HEK293T (cell line): ENCODE measurements at places on chromosomes 2 and 18.

GRCh38 chr2:73020657-73021370 is 50.7 kb downstream of the SFXN5 start:
- DNase-seq = no peak

- no peak for DNase-seq
Observed at GRCh38 chr18:10525371-10525691, 496 bp upstream of the NAPG start.

DNA sequence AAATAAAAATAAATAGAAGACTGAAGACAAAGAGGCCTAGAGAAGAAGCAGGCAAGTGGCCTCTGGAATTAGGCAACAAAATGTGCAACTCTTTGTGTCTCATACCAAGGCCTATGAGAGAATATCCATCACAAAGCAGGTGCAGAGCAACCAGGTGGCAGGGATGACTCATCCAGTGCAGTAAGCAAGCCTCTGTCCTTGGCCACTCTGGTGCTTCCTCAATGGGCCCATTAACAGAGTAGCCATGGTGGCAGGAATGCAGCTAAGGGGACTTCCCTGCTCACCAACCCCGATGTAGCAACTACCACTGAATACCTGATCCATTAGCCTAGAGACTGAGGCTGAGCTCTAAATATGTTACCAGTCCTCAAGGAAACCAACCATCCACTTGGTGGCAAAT is 11.0 kb upstream of the EPG5 start:
- no peak for DNase-seq

GRCh38 chr2:204018717-204019116 is 82.2 kb downstream of the ICOS start:
- DNase-seq = no peak

DNA sequence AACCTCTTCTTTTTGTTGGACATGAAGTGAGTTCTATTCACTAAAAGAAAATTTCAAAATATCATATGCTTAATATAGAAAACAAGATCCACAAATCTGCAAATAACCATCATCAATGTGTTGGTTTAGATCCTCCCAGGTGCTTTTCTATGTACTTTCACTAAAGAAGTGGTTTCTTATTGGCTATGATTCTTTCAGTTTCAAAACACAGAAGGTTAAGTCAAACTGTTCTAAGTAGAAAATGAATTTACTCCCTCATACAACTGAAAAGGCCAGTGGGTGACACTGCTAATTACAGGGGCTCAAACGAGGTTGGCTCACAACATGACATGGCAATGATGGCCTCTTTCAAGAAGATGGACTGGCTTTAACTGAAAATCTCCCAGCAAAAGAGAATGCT is 111.7 kb downstream of the GALR1 start:
- DNase-seq = no peak

DNA sequence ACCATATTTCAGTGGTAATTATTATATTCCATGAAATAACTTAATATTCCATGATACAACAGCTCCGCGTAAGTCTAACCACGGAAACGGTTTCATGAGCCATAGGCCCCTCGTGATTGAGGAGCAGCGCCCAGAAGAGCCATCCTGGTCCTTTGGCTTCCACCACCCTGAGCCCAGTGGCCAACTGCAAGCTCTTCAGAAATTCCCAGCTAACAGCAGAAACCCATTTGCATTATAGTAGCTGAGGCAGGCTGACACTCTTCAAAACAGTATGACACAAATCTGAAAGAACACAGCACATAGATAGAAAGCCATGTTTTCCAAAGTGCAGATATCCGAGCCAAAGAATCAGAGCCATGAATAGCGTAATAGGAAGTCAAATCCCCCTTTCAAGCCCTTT is 120.9 kb upstream of the NFATC1 start:
- no peak for DNase-seq

- no peak for DNase-seq
Observed at GRCh38 chr18:75070625-75071483, 138.1 kb downstream of the PTGR3 start.

DNA sequence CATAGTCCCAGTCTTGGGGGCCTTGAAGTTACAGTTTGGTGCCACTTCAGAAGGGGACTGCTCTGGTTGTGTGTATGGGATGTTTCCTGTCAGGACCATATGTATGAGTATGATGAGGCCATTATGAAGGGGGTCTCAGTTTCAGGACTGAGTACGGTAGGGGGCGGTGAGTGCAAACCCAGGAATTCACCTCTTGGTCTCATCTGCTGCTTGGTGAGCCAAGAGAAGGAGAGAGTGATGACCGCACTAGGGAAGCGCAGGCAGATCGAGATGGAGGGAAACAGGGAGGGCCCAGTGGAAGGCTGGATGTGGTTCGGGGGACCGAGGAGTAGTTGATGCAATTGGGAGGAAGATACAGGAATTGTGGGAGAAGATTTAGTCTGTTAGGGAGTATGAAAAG is 28.5 kb downstream of the DCDC2C start:
- no peak for DNase-seq

- DNase-seq = no peak
Observed at GRCh38 chr2:20959252-20959651, 84.6 kb downstream of the APOB start.

GRCh38 chr2:18610651-18611050 is 21.3 kb upstream of the NT5C1B start:
- no peak for DNase-seq

- no peak for DNase-seq
Observed at GRCh38 chr18:22098563-22098989, 70.8 kb upstream of the GATA6 start.

DNA sequence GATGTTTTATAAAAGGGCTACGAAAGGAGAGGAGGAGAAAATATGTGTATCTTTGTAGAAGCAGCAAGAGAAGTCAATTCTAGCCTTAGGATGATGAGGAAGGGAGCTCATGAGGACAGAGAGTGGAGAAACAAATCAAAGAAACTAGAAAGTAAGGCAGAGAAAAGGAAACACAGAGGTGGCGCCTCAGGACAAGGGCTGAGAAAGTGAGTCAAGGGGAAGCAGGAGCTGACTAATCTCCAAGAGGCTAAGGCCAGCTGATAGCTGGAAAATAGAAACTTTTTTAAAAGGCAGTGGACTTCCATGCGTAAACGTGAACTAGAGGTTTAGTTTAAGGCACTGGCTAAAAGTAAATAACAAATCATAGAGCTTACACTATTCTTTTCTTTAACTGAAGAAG is 173.3 kb downstream of the ANKRD44 start:
- no peak for DNase-seq

DNA sequence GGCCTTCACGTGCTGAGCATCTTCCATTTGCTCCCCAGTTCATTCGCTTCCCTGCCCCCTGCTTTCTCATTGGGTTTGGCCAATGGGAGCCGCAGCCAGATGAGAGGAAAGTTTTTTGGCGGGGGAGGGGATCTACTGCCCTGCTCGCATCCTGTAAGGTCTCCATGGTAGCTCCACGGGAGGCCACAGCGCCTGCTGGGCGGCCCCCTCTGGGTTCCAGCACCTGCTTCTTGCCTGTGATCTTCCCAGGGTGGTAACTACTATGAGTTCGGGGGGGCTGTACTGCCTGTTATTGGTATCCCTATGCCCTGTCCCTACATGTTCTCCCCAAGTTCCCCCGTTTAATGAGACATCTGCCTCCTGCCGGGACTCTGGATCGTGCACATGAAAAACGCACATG is 57.2 kb downstream of the INPP5D start:
- no peak for DNase-seq

DNA sequence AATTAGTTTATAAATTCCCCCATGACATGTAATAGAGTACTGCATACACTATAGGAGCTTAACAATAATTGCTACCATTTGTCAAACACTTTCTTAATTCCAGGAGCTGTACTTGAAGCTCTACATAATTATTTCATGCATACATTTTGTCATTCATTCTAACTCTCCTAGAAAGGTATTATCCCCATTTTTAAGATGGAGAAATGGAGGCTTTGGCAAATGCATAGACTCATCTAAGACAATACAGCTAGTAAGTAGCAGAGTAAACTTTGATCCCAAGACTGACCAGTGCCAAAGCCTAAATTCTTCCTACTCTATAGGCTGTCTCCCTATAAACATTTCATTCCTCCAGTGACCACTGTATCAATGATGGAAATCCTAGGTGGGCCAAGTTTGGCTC is 42.6 kb upstream of the TMEM247 start:
- no peak for DNase-seq

DNA sequence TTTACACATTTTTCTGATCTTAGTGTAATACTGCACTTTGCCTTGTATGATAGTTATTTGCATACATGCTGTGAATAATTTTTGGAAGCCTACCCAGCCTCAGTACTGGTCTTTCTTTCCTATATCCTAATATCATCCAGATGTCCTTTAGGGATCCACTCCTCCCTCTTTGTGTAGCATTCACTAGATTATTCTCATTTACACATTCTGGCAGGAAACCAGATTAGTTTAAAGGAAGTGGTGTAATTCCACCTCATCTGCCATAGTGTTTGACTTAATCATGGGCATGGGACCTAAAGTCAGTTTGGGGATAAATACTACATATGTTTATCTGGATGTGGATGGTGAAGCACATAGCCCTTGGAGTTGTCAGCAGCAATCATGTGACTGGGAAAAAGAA is 444.9 kb upstream of the MAP2 start:
- no peak for DNase-seq

GRCh38 chr18:8536231-8536630 is 73.0 kb upstream of the RAB12 start:
- DNase-seq = no peak

DNA sequence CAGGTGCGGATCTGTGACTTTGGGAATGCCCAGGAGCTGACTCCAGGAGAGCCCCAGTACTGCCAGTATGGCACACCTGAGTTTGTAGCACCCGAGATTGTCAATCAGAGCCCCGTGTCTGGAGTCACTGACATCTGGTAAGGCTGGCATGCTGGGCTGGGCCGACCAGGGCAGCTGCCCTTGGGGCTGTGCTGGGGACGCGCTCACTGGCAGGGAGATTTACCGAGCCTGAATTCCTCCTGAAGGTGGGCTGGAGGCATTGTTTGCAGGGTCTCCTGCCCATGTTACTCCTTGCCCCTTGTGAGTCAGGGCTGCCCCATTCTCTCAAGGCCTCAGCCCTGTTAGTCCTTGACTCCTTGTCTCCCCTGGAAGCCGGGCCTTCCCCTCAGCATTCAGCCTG is 18.7 kb upstream of the GMPPA start:
- DNase-seq = no peak

DNA sequence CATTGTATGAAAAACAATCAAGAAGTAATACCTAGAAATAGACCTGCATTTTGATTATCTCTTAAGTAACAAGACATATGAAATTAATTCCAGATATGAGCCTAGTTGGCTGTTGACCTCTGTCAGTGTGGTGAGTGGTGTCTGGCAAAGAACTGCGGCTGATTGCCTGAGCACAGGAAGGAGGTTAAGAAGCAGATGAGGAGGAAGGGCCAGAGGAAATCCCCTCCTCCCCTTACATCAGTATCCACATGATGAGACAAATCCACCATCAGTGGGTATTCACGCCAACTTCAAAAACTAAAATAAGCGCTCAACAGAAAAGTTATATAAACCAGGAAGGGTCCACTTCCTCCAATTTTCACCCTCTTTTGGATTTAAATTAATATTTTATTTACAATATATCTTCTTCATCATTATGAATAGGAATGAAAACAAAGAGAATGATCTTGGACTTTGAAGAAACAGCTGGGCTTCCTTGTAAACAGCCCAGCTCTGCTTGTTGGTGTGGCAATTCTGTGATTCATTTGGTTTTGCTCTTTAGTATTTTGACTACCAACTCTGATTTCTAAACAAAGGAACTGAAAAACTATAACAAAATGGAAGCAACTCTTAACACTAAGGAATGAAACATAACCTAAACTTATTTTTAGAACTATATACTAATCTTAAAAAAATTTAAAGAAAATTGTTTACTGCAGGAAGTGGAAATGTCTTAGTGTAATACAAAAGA is 27.3 kb downstream of the RFTN2 start:
- DNase-seq = no peak

GRCh38 chr2:10241641-10242430 is 60.9 kb upstream of the HPCAL1 start:
- DNase-seq = no peak

DNA sequence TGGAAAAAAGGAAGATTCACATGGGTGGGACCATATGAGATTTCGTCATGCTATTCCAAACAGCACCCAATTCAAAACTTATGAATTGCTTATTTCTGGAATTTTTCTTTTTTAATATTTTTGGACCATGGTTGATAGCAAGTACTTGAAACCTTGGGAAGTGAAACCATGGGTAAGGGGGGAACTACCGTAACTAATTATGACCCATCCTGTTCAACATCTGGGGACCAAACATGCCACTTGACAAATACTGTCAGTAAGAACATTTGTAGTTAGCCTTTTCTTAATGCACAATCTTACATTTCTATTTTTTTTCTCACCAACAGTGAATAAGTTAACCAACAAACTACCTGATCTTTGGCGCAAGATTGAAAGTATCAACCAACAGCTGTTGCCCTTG is 105.7 kb upstream of the TTC39C start:
- no peak for DNase-seq

DNA sequence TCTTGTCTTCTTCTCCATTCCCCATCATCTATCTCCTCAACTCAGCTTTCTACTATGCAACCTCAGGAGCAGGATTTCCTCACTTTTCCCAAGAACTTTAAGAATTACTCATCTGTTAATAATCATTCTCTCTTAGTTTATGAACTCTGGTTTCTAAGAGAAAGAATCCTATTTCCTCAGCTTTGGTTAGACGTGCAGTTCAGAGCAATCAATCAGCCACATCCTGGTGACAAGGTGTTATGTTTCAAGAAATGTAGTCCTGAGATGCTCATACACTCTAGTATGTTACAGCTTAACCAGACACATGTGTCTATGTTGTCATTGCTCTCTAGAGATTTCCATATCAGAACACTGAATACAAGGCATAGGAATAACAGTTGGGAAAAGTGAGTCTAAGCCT is 277.9 kb downstream of the MBD2 start:
- no peak for DNase-seq

- DNase-seq = no peak
Observed at GRCh38 chr2:143728498-143728897, 599.3 kb downstream of the ARHGAP15 start.

- no peak for DNase-seq
Observed at GRCh38 chr2:102749938-102750337, 11.9 kb upstream of the TMEM182 start.

- DNase-seq = no peak
Observed at GRCh38 chr2:120761911-120762310, 26.2 kb downstream of the GLI2 start.

- DNase-seq = no peak
Observed at GRCh38 chr2:17792515-17792914, 23.7 kb upstream of the MSGN1 start.

GRCh38 chr2:88658881-88659537 is 31.7 kb upstream of the EIF2AK3 start:
- DNase-seq = no peak
